OCI-LY7 (cell line): ENCODE measurements at places on chromosomes 11 and 22.

- no peak for DNase-seq
Measured at GRCh38 chr22:40403651-40404050, 33.3 kb downstream of the SGSM3 start.

GRCh38 chr11:124801636-124802312 is 1.6 kb upstream of the MSANTD2 start:
- no peak for DNase-seq

GRCh38 chr22:25650833-25651232 is 86.4 kb downstream of the GRK3 start:
- peak; percentile 59 for DNase-seq

DNA sequence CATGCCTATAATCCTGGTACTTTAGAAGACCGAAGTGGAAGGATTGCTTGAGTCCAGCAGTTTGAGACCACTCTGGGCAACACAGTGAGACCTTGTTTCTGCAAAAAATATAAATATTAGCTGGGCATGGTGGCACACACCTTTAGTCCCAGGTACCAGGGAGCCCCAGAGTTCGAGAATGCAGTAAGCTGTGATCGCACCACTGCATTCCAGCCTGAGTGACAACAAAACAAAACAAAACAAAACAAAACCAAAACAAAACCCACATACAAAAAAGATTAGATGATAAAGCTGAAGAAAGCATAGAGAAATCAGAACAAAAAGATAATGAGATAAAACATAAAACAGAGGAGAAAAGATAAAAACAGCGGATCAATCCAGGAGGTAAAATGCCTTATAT is 62.1 kb downstream of the TCF20 start:
- no peak for DNase-seq

GRCh38 chr22:49196046-49196511 is 631.6 kb downstream of the BRD1 start:
- no peak for DNase-seq

DNA sequence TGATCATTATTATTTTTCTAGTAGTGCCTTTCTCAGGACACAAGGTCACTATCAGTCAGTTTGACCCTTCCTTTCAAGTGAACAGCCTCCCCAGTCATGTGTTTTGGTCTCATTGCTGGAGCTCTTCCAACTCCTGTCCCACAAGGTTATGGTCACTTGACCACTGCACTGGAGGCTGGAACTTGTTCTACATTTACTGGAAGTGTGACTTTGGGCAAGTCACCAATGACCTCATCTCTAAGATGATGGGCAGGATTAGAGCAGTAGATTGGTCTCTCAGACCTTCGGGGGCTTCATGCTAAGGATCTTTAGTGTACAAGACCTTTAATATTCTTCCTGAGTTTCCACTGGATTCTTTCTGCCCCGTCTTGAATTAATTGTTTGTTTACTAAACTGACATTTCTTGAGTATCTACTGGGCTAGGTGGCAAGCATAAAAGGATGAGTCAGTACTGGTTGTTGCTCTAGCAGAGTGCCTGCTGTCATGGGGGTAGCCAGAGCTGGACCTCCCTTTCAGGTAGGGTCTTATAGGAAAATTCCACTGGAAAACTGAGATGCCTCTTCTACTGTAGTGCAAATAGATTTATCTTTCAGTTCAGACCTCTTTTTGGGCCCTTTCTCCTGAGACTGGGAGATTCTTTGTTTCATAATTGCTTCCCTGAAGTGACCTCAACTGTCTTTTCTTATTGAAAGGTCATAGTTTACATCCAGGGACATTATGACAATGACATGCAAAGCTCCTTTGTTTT is 106.8 kb downstream of the GRAMD1B start:
- no peak for DNase-seq

- DNase-seq: no peak
Measured at GRCh38 chr11:92869716-92870115, 99.7 kb upstream of the MTNR1B start.

DNA sequence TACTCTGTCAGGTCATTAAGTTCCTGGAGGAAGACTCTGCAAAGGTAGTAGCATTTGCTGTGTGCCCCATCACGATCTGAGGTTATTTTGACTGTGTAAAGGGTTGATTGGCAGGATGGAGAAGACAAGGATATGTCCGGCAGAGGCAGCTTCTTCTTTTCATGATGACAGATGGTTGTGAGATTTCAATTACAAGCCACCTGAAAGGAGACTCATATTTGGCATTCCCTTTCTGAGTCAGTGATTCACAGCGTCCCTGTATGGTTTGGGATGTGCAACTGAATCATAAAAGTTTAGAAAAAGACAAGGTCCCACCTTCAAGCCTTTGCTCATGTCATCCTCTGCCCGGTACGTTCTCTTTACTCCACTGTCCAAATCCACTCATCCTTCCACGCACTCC is 113.4 kb downstream of the MTNR1B start:
- no peak for DNase-seq

GRCh38 chr22:47446821-47447810 is 684.7 kb downstream of the TBC1D22A start:
- DNase-seq: no peak

DNA sequence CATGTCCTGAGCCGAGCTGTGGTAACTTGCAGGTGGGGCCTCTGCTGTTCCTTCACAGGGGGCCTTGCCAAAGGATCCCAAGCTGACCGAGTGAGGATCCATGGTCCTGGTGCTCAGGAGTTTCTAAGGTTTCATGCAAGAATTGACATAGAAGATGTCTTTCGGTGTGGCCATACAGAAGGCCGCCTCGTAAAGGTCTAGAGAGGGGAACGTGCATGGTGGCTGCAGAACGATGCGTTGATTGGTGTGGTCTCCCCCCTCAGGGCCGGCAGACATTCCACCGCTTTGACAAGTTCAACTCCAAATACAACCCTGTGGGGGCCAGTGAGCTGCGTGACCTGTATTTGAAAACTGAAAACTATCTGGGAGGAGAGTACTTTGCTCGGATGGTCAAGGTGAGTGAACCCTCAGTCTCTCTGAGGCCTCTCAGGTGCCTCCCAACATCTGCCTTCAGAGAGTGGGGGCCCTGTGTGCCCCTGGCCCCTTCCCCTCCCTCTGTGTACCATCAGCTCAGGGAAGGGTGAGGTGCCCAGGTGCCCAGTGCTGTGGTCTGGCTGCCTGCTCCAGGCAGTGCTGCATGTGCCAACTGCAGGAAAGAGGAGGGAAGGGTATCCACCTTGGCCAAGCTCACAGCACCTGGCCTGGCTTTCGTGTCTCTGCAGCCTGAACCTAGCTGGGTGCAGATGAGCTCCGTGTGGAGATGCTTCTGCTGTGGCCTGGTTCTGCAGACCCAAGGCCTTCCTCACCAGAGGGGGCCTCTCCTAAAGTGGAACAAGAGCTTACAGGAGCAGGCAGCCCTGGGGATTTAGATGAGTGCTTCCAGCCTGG is 39.8 kb downstream of the AMPD3 start:
- DNase-seq: no peak

DNA sequence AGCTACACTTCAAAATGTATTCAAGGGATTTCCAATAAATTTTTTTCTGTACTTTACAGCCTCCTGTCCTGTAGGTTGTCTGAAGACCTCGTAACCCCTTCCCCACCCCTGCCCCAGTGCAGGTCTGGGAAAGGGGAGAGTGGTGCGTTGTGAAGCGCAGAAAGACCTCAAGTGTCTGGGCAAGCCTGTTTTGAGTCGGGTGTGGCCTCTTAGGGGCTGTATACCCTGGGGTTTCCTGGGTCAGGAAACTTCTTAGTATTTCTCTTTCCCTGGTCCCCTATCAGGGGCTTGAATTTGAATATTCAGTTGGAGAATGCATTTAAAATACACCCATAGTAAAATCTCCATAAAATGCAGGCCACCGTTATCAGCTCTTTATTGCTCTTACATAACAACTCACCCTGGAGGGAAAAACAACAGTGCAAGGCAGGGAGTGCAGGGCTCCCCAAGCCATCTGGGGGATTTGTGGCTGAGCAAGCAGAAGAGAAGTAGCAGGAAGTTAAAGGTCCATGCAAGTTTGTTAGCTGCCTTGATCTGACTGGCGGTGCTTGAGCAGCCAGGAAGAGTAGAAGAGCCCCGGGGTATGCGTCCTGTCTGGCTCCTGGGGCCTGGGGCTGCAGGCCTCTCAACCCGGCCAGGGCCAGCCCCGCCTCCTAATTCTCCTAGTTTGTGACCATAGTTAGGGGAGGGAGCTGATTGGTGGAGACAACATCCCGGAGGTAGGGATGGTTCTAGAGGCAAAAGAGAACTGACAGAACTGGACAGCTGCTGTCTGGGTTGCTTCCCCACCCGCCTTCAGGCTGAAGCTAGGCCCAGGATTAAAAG is 25.7 kb downstream of the ARHGAP1 start:
- peak; percentile 50 for DNase-seq

DNA sequence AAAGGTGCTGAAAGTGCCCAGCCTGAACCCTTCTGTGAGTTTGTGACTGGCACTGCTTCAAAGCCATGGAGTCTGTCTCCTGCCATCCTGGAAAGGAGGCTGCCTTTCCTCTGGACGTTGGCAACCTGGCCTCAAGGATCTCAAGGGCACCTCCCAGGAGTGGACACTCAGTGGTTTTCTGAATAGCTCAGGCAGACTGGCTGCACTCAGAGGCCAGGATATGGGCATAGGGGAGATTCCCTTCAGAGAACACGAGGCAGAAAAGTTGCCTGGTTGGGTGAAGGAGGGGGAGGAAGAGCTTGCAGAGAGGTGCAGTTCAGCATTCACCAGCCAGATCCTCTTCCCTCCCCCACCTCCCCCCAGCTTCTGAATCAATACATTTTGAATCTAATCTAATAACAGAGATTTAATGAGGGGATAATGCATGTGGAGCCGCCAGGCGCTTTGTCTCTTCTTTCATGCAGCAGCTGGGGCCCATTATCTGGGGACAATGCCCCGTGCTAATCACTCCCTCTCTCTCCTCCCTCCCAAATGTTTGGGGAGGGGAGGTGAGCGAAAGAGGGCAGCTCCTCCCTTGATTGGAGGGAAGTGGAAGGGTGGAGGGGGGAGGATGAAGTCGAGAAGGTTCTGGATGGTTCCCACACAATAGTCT is 17.7 kb downstream of the HTR3A start:
- no peak for DNase-seq

GRCh38 chr11:5928271-5928670 is 13.8 kb upstream of the OR56A3 start:
- DNase-seq: no peak

DNA sequence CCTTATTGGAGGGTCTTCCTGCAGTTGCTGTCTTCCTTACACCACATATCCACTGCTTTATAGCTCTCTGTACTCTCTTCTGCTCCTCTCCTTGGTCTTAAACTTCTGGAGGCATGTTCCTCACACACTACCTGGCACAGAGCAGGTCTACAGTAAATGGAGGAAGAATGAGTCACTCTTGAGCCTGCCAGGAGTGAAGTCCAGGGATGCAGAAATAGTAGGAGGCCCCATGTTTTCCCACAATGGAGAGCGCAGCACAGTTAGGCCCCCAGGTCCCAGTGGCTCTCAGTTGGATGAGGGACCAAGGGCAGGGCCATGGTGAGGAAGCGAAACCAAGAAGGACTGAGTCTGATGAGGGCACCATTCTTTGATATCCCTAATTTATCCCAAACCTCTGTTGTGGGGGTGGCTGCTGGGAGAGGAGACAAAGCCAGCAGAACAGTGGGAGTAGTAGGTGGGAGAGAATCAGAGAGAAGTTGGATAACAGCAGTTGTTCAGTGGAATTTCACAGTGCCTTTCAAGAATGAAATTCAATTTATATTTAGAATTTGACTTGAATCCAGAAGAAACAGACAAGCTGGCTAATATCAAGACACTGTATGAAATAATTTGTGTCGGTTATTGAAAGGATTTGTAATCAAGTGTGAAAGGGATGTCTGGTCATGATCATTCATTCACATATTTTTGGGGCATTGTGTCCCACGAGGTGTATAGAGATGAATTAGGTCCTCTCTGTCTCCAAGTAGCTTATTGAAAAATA is 187.8 kb downstream of the HIPK3 start:
- DNase-seq: no peak

DNA sequence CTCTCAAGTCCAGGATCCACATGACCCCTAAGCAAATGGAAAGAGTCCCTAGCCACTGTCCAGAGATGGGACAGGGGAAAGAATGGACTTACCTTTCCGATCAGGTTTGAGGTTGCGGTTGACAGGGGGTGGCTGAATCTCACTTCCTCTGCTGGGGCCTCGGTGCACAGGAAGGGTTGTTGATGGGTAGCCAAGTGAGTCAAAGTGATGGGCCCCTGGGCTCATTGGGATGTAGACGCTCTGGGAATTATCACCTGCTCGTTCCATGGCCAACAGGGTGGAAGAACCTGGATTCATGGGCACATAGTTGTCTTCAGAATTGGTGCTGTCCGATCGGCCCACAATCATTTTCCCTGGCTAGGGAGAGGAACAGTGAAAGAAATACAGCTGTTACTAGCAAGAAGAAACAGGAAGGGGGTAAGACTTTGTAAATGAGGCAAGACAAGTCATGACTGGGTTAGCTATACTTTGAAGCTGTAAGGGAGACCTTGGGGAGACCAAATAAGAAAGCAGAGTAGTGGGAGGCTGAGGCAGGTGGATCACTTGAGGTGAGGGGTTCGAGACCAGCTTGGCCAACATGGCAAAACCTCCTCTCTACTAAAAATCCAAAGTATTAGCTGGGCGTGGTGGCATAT is 34.7 kb downstream of the USP35 start:
- peak; percentile 71 for DNase-seq

- DNase-seq: no peak
Measured at GRCh38 chr11:77882396-77882795, 61.5 kb downstream of the AAMDC start.

- no peak for DNase-seq
Measured at GRCh38 chr11:9565822-9566560, 7.5 kb upstream of the WEE1 start.

DNA sequence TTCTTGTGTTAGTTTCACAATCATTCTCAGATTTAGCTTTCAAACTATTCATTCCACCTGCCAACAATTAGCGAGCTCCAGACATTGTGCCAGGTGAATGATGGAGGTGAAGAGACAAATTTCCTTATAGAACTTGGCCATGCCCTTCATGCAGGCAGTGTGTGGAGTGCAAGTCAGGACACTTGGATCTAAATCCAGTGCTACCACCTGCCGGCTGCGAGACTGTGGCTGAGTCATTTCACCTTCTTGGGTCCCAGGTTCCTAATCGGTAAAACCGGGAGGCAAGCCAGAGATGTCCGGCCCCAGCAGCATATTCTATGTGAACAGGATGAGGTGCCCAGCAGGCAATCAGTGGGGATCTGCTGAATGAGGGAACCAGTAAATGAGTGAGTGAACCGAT is 18.6 kb upstream of the EHF start:
- no peak for DNase-seq

DNA sequence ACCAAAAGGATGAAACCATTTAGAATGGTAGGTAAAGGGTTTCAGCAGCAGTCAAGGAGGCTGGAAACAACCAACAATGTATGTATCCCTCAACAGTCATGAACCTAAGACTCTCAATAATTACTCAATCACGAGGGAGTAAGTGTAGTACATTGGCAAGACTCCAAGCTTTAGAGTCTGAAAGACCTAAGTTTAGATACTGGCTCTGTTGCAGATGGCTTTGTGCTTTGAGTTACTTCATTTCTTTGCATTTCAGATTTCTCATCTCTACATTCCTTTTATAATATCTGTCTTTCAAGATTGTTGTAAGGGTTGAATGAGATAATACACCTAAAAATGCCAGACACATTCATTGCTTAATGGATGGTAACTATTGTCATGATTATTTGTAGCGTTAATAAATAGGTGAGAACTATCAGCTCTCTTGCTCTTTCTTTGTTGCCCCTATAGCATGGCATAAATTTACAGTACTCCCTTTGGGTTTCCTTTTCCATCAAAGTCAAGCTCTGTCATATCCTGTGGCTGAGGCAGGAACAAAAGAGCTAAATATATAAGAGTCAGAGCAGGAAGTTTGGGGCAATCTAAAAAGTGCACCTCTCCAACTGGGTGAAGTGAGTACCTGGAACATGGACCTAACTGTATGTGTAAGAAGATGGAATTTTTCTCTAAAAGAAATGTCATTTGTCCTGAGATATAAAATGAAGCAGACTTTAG is 228.2 kb upstream of the ZC3H12C start:
- no peak for DNase-seq

- no peak for DNase-seq
Measured at GRCh38 chr11:37124384-37124783, 526.3 kb upstream of the RAG2 start.
